Ammon's horn (tissue), 1 donor: ENCODE measurements at places on chromosomes 2 and 18.

DNA sequence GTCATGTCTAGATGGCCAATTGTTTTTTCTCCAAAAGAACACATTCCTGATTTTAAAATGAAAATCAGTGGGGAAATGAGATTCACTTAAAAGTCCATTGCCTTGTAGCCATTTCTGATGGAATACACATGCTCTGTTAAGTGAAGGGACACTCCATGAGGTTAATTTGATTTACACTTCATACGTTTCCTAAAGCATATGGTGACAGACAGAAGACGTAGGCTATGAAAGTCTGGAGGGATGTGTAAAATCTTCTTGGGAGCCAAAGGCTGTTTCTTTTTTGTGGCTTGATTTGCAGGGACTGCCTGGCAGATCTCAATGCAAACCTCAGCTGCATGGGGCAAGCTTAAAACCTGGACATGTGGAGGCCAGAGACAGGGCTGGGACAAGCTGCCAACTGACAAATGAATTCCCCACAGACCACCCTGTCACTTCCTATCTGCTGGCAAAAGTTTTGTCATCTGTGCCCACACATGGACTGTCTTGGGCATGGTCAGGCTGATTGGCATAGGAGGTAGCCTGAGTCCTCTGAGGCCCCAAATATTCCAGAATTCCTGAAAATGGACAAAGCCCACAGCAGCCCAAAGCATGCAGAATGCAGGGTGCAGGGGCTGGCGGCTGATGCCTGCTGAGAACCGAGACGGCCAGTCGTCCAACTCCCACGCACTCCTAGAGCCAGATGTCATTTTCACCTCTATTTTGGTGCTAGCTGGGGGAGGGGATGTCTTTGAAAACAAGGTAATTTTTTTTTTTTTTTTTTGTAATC, 73.9 kb downstream of the SDC1 start:
- DNase-seq: no peak

GRCh38 chr2:121727950-121728349, 8.7 kb downstream of the NIFK start:
- DNase-seq: no peak

DNA sequence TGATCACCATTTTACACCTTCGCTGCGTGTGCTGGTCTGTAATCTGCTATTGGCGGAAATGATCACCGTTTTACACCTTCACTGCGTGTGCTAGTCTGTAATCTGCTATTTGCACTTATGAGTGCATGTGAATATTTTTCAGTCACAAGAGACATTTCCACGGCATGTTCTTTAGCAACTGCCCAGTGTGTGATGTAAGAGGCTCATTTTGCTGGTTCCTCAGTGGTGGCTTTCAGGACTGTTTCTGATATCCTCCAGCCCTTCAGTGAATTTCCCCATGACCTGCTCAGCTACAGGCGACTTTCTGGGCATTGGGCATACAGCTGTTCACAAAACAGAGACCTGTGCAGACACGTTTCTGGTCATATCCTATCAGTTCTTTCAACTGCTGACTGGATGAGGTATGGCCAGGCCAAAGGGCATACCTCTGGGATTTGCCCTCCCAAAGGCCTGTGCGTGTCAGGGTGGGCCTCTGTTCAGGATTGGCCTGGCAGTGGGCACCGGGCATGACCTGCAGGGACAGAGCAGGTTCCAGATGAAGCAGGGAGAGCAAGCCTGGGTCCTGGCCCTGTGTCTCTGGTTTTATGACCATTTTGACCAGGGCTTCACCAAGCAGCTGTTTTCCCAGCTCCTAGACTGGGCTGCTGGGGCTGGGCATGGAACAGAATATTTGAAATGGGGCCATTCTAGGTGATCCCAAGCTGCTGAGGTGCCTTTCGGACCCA, 521 bp upstream of the PROM2 start:
- no peak for DNase-seq

- no peak for DNase-seq
Observed at GRCh38 chr2:68027959-68028358, 34.8 kb downstream of the C1D start.

- DNase-seq: no peak
Observed at GRCh38 chr2:163028807-163029206, 190.2 kb upstream of the KCNH7 start.

DNA sequence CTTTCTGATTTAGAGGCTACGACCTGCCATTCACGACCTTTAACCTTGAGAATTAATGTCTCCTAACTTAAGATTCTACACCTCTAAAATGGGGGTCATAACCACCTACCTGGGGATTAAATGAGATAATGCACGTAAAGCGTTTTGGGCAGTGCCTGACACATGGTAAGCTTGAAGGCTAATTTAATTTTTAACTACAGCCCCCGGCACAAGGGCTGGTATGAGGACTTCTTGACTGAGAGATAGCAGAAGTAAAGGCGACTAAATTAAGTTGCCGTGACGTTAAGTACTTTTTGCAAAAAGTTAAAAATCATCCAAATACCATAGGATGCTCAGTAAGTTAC, 549 bp downstream of the MRPL35 start:
- DNase-seq: no peak
